ENCODE measurements at places on chromosomes 16 and 17.

GRCh38 chr17:55635253-55635914, 87.3 kb downstream of the TMEM100 start:
- no peak for DNase-seq

GRCh38 chr17:29571883-29572681, 3.6 kb downstream of the TP53I13 start:
- no peak for DNase-seq

DNA sequence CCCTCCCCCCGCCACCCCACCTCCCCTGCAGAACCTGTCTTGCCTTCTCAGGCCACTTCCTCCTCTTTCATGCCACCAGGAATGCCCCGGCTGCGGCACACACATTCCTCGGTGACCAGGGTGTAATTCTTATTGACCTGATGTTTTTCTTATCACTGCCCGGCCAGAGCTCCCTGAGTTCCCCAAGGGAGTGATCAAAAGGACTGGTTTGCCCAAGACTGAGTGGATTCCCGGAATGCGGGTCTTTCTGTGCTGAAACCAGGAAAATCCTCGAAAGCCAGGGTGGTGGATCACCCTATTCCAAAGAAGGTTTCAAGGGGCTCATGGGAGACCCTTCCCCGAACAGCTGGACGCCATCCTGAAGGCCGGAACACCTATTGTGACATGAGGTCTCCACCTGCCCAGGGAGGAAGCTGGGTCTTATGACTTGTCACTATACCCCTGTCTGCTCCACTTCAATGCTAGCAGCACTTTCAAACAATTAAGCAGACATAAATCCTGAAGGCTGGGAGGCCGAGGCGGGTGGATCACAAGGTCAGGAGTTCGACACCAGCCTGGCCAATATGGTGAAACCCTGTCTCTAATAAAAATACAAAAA, 53.0 kb upstream of the RPL38 start:
- DNase-seq = no peak

DNA sequence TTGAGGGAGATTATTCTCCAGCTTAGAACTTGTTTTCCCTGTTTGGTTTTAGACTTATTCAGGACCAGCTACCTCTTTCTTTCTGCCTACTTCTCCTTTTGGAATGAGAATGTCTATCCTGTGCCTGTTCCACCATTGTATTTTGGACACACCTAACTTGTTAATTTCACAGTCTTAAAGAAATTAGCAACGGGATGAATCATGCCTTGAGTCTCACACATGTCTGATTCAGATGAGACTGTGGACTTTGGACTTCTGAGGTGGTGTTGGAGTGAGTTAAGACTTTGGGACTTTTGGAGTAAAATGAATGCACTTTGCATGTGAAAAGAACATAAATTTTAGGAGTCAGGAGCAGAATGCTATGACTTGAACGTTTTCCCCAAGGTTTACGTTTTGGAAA, 581.4 kb downstream of the CDH11 start:
- DNase-seq = no peak

- DNase-seq = no peak
These were observed 579 bp upstream of the LRRC59 start for GRCh38 chr17:50397919-50398285.

DNA sequence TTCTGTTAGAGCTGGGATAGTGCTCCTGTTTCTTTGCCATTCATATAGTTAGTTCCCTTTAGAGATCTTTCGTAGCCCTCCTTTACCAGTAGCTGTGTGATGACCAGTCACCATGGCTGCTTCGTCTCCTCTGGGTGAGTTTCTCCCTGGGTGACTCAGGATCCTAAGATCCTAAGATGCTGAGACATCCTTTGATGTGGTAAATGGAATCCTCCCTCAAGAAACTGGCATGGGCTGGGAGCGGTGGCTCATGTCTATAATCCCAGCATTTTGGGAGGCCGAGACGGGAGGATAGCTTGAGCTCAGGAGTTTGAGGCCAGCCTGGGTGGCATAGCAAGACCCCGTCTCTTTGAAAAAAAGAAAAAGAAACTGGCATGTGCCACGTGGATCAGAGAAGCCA, 5.9 kb downstream of the PHAF1 start:
- no peak for DNase-seq

GRCh38 chr16:80846680-80847079, 42.3 kb upstream of the CDYL2 start:
- no peak for DNase-seq

DNA sequence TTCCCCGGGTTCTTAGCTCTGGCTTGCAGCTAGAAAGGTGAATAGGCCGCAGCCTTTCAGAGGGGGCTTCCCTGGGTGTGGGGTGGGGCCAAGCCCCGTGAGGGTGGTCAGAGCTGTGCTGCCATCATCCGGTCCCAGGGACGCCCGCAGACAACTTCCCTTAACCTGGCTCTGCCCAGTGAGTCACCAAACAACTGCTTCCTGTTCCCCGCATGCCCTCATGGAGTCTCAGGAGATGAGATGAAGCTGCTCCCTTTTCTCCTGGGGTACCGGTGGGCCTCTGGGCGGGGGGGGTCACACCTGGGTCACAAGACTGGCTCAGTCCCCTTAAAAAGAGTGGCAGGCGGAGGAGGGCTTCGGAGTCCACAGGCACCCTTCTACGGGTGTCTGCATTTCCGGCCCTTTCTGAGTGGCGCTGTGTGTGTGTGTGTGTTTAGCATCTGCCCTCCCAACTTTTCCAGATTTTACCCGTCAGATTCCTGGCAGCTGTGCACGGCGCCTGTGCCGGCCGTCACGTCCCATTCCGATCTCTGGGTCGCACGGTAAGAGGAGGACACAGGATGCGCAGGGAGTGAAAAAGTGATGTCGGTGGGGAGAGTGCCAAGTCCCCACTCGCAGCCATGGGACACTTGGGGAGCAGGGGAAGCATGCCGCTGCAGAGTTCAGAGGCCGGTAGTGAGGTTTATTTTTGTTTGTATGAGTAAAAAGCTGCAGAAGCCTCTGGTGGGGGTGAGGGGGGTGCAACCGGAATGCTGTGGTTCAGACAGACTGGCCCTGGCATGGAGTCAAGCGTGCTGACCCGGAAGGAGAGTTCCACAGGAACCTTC, 16.8 kb downstream of the HIC1 start:
- DNase-seq = no peak

DNA sequence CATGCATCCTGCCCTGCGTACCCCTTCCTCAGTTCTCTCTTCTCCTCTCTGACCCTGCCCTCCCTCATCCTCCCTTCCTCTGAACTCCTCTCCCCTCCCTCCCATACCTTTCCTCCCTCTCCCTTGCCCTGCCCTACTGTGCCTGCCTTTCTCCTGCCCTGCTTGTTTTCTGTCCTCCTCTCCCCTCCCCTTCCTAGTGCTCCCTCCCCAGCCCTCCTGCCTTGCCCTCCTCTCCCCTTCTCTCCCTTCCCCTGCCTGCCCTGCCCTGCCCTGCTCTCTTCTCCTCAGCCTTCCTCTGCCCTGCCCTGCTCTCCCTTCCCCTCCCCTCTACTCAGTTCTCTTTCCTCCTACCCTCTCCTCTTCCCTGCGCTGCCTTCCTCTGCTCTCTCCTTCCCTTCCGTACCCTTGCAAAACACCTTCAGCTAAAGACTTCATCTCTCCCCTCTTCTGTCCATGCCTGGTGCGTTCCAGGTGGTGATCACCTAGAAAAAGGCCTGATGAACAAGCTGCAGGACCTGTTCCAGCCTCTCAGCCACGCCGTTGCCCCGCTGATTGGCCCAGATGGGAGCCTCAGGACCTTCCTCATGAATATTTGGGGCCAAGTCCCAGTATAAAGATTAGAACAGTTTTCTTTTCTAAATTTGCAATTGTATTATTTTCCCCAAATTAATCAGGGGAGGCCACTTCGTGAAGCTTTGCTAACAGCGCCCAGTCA, 290.5 kb downstream of the CPPED1 start:
- DNase-seq = no peak

- DNase-seq = no peak
These were observed 102.8 kb upstream of the PLCG2 start for GRCh38 chr16:81676066-81676882.
